ENCODE measurements at places on chromosomes 4 and X. TPM values are rescaled to one million over a fixed set of nuclear protein-coding genes. Genes with fewer than 3 reads are reported as not detected.

- no peaks in the 10 kb centered on the region for H3K4me1 ChIP-seq
- no peaks in the 10 kb centered on the region for H3K27me3 ChIP-seq
- H3K27ac ChIP-seq, result no peak overlapping the region
These were observed 566.3 kb downstream of the IL15 start for GRCh38 chr4:142202404-142203332.

DNA sequence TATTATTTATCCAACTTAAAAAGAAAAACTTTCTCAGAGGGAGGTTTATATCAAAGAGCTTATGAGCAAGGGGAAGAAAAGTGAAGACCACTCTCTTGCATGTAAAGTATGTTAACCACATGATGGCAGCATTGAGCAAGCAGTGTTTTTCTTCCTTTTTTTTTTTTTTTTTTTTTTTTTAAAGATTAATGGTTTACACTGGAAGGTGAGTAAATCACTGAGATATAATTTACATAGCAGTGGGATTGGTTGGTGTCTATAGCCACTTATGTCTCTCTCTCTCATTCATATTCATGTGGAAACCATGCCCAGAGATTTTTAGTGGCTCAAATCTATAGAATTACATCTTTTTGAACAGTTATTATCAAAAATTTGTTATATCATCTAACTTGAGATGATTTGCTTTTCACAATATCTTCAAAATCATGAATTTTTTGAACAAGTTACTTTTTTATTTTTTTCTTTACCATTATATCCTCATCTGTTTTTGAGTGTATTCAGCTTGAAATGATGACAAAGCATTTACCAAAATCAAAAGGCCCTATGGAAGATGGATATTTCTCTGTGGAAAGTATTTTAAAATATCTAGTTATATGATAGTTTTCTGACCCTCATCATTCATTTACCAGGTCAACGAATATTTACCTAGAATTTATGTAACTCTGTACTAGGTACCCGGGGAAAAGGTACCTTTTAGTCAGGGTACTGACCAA lies 31.6 kb downstream of the MTHFD2L start:
- no peak overlapping the region for H3K4me3 ChIP-seq
- no peak for DNase-seq
- no peaks in the 10 kb centered on the region for H3K36me3 ChIP-seq
- H3K4me1 ChIP-seq, result peaks cover 3% of the 10 kb centered on the region
- H3K27ac ChIP-seq, result no peak overlapping the region

GRCh38 chr4:127975121-127975770 lies 10.0 kb downstream of the ABHD18 start:
- H3K4me3 ChIP-seq, result no peak overlapping the region
- H3K27me3 ChIP-seq, result no peaks in the 10 kb centered on the region
- peaks cover 14% of the 10 kb centered on the region for H3K36me3 ChIP-seq
- DNase-seq, result no peak

- no peaks in the 10 kb centered on the region for H3K27me3 ChIP-seq
- H3K4me3 ChIP-seq, result no peak overlapping the region
- H3K27ac ChIP-seq, result no peak overlapping the region
These were observed 73.9 kb downstream of the GC start for GRCh38 chr4:71709961-71710360.

GRCh38 chr4:94714365-94715160 lies 43.2 kb upstream of the BMPR1B start:
- no peak overlapping the region for H3K4me3 ChIP-seq
- no peaks in the 10 kb centered on the region for H3K36me3 ChIP-seq
- H3K4me1 ChIP-seq, result no peaks in the 10 kb centered on the region
- DNase-seq, result no peak

DNA sequence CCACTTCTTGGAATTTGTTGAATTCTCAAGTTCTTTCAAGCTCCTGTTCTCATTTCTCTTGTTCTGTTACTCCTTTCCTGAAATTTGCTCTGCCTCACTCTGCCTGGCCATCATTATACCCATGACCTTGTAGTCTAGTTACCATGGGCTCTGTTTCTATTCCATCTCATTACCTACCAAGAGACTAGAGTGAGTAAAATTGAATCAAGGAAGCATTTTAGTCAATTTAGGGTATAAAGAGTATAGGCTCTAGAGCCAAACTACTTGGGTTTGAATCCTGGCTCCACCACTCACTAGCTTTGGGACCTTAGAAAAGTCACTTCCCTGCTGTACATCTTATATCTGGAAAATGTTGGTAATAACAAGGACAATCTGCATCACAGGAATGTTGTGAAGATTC lies 2.2 kb downstream of the ALAS2 start:
- no peaks in the 10 kb centered on the region for H3K4me1 ChIP-seq
- no peak overlapping the region for H3K4me3 ChIP-seq
- H3K36me3 ChIP-seq, result no peaks in the 10 kb centered on the region
- no peak for DNase-seq
- no peak overlapping the region for H3K27ac ChIP-seq

The TCEAL6 gene
- polyA plus RNA-seq, result 0.20 TPM

The ALG13 gene
- polyA plus RNA-seq, result 27.8 TPM

The SPANXD gene
- polyA plus RNA-seq, result not detected
